Panc1 (cell line): ENCODE measurements at places on chromosomes 1 and 21. TPM values are rescaled to one million over a fixed set of nuclear protein-coding genes. Genes with fewer than 3 reads are reported as not detected.

DNA sequence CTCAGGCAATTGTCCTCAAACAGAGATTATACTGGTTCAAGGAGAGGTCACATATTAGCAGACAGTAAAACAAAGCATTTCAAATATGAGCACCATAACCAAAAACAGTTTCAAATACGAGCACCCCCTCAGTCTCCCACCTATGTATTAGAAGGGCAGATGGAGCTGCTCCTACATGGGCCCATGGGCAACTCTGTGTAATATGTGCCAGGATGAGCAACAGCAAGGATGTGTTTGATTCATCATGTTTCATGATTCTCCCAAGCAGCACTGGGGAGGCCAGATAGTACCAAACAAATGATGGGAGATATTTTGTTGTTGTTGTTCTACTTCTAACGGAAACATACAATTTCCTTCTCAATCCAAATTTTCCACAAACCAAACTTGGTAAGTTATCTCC, 8.9 kb downstream of the ADSS2 start:
- H3K27ac ChIP-seq, result no peak overlapping the region
- DNase-seq, result no peak
- no peaks in the 10 kb centered on the region for H3K27me3 ChIP-seq
- no peak overlapping the region for H3K4me3 ChIP-seq
- peaks cover 5% of the 10 kb centered on the region for H3K4me1 ChIP-seq

- no peak for DNase-seq
- H3K4me1 ChIP-seq, result peaks cover 6% of the 10 kb centered on the region
- H3K36me3 ChIP-seq, result no peaks in the 10 kb centered on the region
- peak overlapping the region; percentile 19; the same call in 1 of the 2 replicates for H3K27ac ChIP-seq
- peak overlapping the region; percentile 59 for H3K4me3 ChIP-seq
These were observed 507 bp downstream of the AK5 start for GRCh38 chr1:77282187-77282865.

- H3K27ac ChIP-seq, result peak overlapping the region; percentile 93
- H3K27me3 ChIP-seq, result no peaks in the 10 kb centered on the region
- no peaks in the 10 kb centered on the region; the same call in 1 of the 2 replicates for H3K36me3 ChIP-seq
These were observed 2.2 kb upstream of the CRABP2 start for GRCh38 chr1:156707417-156708217.

The HUNK gene
- 0.05 TPM for total RNA-seq

GRCh38 chr1:209862391-209863356, 34.9 kb downstream of the UTP25 start:
- H3K36me3 ChIP-seq, result no peaks in the 10 kb centered on the region
- peaks cover 3% of the 10 kb centered on the region; the same call in 1 of the 2 replicates for H3K27me3 ChIP-seq
- no peaks in the 10 kb centered on the region for H3K4me1 ChIP-seq
- H3K27ac ChIP-seq, result no peak overlapping the region
- no peak overlapping the region for H3K4me3 ChIP-seq

The GUCA2B gene
- not detected for total RNA-seq

The PRAMEF26 gene
- total RNA-seq, result not detected

GRCh38 chr1:17673329-17674072, 81.6 kb upstream of the ACTL8 start:
- no peaks in the 10 kb centered on the region for H3K27me3 ChIP-seq
- H3K4me3 ChIP-seq, result no peak overlapping the region
- H3K4me1 ChIP-seq, result no peaks in the 10 kb centered on the region
- DNase-seq, result no peak

GRCh38 chr1:10056599-10056987, 23.8 kb downstream of the UBE4B start:
- H3K4me3 ChIP-seq, result no peak overlapping the region
- no peaks in the 10 kb centered on the region for H3K27me3 ChIP-seq
- no peak overlapping the region for H3K27ac ChIP-seq
- DNase-seq, result no peak
- H3K4me1 ChIP-seq, result peaks cover 6% of the 10 kb centered on the region; the same call in 1 of the 2 replicates

DNA sequence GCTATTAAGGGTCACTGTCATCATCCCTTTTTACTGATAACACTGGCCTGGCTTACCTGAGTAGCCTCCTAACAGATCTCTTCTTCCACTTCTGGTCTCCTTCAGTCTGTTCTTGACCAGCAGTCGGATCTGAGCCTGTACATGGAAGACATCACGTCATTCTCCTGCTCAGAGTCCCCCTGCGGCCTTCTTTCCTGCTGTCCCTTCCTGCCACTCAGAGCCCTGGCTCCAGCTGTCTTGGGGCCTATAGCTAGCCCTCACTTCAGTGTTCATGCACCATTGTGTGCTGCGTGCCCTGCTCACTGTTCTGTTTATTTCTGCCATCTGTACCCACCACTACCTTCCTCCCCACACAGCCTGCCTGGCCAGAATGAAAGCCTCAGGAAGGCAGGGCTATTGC, 8.4 kb downstream of the ADARB1 start:
- H3K27me3 ChIP-seq, result no peaks in the 10 kb centered on the region
- no peaks in the 10 kb centered on the region for H3K36me3 ChIP-seq
- no peak overlapping the region for H3K27ac ChIP-seq
- no peaks in the 10 kb centered on the region; the same call in 1 of the 2 replicates for H3K4me1 ChIP-seq
- no peak overlapping the region for H3K4me3 ChIP-seq

- H3K36me3 ChIP-seq, result no peaks in the 10 kb centered on the region; the same call in none of the 2 replicates
- H3K27me3 ChIP-seq, result no peaks in the 10 kb centered on the region
- H3K4me1 ChIP-seq, result no peaks in the 10 kb centered on the region
- no peak overlapping the region for H3K27ac ChIP-seq
These were observed 16.8 kb downstream of the VPS13D start for GRCh38 chr1:12246584-12246983.

The RGS7 gene
- total RNA-seq, result 0.10 TPM

The DCDC2B gene
- not detected for total RNA-seq

The AGO3 gene
- 39.4 TPM for total RNA-seq

The OR2T35 gene
- total RNA-seq, result not detected

The ZNF678 gene
- total RNA-seq, result 8.0 TPM

GRCh38 chr1:94873520-94874351, 53.2 kb downstream of the CNN3 start:
- H3K4me1 ChIP-seq, result no peaks in the 10 kb centered on the region
- no peak for DNase-seq
- H3K27ac ChIP-seq, result no peak overlapping the region
- H3K27me3 ChIP-seq, result no peaks in the 10 kb centered on the region
- no peaks in the 10 kb centered on the region for H3K36me3 ChIP-seq

The NBPF4 gene
- not detected for total RNA-seq

The RAP1GAP gene
- total RNA-seq, result 4.6 TPM

DNA sequence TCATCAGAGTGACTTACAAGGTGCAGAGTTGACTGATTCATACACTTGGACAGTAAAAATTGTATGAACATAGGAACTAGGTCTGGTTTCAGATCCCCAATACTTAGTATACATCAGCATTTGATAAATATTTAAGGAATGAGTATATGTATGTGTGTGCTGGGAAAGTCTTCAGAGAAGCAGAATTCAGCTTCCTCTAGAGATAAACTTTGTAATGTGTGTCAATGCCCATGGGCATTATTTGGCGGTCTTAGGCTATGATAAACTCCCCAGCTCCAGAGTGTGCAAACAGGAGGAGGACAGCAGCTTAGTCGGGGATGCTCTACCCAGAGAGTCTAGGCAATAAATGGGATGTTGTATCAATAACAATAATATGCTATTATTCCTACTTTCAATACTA, 2.9 kb upstream of the CAMK1G start:
- no peak overlapping the region for H3K4me3 ChIP-seq
- DNase-seq, result no peak
- no peak overlapping the region for H3K27ac ChIP-seq

The FAM3B gene
- total RNA-seq, result not detected

The HRNR gene
- not detected for total RNA-seq

DNA sequence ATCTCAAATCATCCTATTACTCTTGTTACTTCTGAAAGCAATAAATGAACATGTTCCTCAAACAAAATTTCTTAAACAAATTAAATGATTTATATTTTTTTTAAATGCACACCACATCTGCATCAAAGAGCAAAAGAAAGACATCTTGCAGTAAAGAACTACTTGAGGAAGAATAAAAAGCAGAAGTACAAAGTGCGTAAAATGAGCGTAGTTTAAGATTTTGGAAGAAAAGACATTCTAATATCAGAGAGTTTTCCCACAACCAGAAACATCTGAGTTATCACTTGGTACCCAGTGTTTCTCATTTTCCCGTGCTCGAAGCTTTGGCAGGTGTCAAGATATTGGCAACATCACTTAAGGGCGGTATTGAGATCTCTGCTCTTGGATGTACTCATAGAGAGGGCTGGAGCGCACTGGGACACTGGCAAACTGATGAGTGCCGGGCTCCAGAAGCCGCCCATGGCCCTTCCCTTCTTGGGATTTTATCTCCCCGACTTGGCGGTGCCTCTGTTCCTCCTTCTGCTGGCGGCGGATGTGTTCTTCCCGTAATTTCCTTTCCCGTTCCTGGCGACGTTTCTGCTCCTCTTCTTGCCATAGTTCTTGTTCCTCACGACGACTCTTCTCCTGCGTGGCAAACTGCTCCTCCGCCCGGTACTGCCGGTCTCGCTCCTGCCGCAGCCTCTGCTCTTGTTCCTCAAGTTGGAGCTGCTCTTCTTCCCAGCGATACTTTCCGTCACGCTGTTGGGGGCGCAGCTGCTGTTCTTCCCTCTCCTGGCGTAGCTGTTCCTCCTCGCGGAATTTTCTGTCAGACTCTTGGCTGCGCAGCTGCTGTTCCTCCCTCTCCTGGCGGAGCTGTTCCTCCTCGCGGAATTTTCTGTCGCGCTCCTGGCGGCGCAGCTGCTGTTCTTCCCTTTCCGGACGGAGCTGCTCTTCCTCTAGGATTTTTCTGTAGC, 7.9 kb downstream of the TCHH start:
- H3K36me3 ChIP-seq, result no peaks in the 10 kb centered on the region
- no peak overlapping the region for H3K4me3 ChIP-seq
- DNase-seq, result no peak
- H3K27ac ChIP-seq, result no peak overlapping the region
- no peaks in the 10 kb centered on the region for H3K4me1 ChIP-seq
- peaks cover 16% of the 10 kb centered on the region for H3K27me3 ChIP-seq

The FAAH gene
- 25.9 TPM for total RNA-seq
